NCI-H510A (cell line): ENCODE measurements at places on chromosomes 1 and 21.

- no peak for DNase-seq
Measured at GRCh38 chr1:31668303-31668883, 23.7 kb upstream of the PEF1 start.

GRCh38 chr1:217493290-217493689 is 137.6 kb downstream of the GPATCH2 start:
- no peak for DNase-seq

- no peak for DNase-seq
Measured at GRCh38 chr1:51285055-51285454, 45.3 kb downstream of the TTC39A start.

DNA sequence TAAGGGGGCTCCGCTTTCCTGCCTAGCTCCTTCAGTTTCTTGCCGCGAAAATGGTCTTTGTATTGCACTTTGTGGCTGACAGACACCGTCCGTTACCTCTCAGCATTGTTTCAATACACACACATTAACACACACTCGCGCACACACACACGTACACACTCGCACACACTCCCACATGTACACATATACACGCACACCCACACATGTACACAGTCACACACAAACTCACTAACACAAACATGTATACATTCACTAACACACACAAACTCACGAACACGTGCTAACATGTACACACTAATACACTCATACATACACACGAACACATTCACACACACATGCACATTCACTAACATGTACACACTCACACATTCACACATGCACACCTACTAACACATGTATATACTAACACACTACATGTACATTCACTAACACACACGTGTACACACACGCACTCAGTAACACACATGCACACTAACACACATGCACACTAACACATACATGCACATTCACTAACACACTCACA is 48.9 kb downstream of the PSMG1 start:
- DNase-seq, result no peak

DNA sequence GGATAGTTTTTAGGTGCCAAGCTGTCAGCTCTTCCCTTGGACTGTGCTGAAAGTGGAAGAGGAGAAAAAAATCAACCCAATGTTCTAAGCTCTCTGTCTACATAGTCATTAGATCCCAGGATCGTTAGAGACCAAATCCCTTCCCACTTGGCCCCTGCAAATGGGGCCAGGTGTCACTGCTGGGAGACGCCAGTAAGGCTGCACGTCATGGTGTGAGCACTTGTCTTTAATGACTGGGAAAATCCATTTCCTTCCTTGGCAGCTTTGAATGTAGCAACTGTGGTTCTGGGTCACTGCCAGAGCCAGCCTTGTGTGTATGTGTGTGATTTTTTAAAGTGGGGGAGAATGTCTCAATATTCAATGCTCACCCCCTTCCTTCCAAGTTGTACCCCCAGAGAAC is 59.9 kb downstream of the MAN1C1 start:
- no peak for DNase-seq

- no peak for DNase-seq
Measured at GRCh38 chr1:195580988-195581387, 1027.3 kb downstream of the KCNT2 start.
